ENCODE measurements at places on chromosomes 5 and 9.

GRCh38 chr9:91483835-91484234 is 60.2 kb upstream of the NFIL3 start:
- DNase-seq = no peak

DNA sequence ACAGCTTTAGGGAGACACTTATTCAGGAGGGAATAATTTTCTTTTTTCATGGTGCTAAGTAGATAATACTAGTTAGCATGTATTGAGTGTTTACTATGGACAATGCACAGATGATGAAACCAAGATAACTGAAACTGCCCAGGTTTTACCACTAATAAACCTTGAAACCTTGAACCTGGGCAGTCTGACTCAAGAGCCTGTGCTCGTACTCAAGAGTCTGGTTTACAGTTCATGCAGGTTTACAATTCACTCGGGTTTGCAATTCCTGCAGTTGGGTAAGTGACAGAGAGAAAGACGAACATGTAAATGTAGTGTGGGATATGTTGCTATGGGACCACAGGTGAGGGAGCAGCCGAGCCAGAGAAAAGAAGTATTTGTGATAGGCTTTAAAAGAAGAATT is 28.2 kb downstream of the NUP214 start:
- DNase-seq = no peak

DNA sequence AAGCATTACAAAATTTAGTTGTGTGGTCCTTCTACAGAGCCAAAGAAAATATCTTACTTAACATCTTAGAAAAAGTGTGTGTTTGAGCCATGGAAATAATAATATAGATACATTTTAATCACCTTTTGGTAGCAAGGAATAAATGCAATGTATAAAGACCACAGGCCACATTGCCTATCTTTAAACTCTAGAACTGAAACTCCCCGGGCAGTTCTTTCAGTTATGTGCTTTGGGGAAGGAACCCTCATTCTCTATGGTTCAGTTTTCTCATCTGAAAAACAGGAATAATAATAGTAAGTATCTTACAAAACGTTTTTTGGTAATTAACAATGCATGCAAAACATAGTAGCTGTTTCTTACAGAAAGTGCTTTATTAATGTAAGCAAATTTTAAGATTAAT is 67.8 kb upstream of the GABRB2 start:
- no peak for DNase-seq

- no peak for DNase-seq
These were observed 100.1 kb downstream of the FBXL7 start for GRCh38 chr5:15600035-15600434.

DNA sequence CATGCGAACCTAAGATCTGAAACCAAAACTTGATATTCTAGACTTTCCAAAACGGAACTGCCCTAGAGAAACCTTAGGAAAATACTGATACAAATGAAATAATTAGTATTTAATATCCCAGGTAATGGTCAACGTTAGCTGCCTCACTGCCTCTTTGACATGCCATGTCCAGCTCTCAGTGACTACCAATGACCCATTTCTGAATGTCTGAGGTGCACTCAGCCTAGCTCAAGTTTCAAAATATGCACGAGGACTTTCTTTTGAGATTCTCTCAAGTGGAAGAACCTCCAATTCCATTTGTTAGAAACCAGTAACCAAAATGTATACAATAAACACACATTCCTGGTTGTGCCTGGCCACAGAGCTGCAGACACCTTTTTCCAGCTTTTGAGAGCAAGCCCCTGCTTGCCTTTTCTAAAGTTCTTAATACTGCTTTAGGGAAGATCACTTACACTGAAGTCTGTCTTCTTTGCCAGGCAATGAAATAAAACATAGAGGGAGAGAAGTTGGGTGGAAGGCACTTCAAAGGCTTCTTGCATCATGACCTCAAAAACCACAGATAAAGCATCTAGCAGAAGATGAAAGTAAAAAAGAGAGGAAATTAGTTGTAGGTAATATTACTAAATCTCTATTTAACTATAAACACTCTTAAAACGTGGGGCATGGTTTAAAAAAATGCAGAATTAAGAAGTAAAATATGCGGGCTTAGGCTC is 87.9 kb downstream of the MRPS27 start:
- DNase-seq = no peak

GRCh38 chr5:108730617-108731340 is 16.9 kb upstream of the FER start:
- no peak for DNase-seq

DNA sequence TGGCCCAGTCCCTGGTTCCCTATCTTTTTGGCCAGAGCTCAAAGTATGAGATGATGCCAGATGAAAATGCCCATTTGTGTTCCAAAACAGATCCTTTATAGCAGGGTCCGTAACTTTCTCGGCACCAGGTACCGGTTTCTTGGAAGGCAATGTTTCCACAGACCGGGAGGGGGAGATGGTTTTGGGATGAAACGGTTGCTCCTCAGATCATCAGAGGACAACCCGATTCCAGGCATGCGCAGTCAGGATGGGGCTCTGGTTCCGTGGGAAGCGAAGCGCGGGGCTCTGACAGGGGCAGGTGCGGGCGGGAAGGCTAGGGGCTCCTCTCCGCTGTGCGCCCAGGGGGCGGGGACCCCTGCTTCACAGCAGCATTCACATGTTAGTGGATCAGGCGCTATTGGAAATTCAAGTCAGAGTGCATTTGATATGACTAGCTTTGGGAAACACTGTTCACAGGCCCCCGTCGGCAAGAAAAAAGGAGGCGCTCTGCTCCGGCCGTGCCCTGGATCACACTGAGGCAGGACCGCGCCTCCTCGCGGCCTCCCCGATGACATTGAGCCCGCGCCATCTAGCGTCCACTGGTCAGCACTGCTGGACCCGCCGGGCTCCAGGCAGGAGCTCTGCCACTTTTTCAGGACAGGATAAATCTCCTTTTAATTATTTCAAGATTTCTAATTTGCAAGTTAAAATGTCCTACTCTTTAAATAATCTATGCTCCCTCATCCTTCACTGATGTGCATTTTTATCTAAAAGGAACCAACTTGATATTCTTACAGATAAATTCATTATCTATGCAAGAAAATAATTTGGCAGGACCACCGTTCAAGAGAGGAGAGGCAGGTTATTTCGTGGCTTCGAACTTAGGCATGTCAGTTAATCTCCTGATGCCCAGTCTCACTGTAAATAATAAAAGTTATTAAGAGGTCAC is 190.0 kb downstream of the FANCC start:
- DNase-seq = peak; percentile 74

DNA sequence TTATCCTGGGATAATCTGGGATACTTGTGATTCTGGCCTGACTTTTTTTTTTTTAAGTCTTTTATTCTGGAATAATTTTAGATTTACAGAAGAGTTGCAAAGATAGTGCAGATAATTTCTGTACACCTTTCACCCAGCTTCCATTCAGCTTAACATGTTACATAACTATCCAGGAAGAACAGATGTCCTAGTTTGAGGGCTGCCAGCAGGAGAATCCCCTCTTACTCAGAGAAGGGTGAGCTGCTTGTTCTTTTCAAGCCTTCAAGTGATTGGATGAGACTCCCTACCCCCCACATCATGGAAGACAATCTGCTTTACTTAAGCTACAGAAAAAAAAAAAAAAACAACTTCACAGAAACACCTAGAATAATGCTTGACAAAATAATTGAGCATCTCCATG is 254.2 kb downstream of the TRIM32 start:
- no peak for DNase-seq

DNA sequence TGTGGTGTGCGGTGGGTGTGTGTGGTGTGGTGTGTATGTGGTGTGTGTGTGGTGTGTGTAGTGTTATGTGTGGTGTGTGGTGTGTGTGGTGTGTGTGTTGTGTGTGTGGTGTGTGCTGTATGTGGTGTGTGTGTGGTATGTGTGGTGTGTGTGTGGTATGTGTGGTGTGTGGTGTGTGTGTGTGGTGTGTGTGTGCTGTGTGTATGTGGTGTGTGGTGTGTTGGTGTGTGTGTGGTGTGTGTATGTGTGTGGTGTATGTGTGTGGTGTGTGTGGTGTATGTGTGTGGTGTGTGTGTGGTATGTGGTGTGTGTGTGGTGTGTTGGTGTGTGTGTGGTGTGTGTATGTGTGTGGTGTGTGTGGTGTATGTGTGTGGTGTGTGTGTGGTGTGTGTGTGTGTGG is 144.3 kb downstream of the HSD17B3 start:
- DNase-seq = no peak

GRCh38 chr9:15524845-15525455 is 14.2 kb upstream of the PSIP1 start:
- DNase-seq = no peak

DNA sequence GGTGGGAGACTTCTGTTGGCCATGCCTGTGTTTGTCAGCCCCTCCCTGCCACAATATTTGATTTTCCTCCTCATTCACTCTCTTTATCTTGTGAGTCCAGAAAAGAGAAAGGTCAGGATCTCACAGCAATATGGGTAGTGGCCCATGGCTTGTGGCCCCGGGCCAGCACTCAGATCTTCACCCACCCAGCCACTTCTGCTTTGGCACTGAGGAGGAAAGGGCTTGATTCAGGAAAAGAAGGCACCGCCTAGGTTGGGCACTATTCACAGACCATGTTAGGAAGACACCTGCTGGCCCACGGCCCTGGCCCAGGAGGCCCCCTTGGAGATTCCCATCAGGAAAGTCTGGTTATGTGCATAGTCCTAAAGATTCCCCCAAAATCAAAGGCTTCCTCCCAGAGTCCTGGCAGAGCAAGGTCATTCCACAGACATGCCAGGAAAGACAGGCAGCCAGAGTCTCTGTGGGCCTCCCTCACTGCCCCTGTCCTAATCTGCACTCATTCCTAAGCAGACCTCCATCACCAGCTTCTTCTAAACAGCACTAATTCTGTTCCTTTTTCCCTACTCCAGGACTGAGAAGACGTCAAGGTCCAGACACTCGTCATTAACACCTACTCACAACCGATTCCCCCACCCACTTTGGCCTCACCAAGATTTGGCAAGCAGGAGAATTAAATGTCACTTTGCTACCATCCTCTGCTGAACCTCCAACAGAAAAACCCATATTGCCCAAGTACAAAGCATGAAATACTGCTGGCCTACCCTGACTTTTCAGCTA is 179.3 kb downstream of the DEPDC1B start:
- DNase-seq = no peak

- no peak for DNase-seq
These were observed 54.0 kb downstream of the FOXD1 start for GRCh38 chr5:73394610-73395009.

GRCh38 chr5:67971223-67971830 is 244.2 kb upstream of the PIK3R1 start:
- DNase-seq = no peak

DNA sequence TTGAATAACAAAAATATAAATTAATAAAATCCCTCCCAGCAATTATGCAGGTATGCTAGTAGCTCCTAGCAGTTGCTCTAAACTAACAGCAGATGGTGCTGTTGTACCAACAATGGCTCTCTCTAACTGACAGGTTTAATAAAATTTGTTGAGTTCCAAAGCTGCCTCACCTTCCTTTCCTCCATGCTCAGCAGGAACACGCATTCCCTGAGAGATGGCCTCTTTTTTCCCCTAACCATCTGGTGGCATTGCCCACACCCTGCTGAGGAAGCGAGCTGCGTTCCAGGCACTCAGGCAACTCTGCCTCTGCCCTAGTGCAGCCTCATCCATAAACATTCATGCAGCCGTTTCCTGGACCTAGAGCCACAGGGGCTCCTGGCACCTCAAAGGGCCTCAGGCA is 106.2 kb downstream of the KLHL3 start:
- DNase-seq = no peak

DNA sequence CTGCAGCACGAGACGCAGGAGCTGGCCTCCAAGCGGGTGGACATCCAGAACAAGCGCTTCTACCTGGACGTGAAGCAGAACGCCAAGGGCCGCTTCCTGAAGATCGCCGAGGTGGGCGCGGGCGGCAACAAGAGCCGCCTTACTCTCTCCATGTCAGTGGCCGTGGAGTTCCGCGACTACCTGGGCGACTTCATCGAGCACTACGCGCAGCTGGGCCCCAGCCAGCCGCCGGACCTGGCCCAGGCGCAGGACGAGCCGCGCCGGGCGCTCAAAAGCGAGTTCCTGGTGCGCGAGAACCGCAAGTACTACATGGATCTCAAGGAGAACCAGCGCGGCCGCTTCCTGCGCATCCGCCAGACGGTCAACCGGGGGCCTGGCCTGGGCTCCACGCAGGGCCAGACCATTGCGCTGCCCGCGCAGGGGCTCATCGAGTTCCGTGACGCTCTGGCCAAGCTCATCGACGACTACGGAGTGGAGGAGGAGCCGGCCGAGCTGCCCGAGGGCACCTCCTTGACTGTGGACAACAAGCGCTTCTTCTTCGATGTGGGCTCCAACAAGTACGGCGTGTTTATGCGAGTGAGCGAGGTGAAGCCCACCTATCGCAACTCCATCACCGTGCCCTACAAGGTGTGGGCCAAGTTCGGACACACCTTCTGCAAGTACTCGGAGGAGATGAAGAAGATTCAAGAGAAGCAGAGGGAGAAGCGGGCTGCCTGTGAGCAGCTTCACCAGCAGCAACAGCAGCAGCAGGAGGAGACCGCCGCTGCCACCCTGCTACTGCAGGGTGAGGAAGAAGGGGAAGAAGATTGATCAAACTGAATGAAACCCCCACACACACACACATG is 654 bp downstream of the PURA start:
- peak; percentile 24 for DNase-seq

DNA sequence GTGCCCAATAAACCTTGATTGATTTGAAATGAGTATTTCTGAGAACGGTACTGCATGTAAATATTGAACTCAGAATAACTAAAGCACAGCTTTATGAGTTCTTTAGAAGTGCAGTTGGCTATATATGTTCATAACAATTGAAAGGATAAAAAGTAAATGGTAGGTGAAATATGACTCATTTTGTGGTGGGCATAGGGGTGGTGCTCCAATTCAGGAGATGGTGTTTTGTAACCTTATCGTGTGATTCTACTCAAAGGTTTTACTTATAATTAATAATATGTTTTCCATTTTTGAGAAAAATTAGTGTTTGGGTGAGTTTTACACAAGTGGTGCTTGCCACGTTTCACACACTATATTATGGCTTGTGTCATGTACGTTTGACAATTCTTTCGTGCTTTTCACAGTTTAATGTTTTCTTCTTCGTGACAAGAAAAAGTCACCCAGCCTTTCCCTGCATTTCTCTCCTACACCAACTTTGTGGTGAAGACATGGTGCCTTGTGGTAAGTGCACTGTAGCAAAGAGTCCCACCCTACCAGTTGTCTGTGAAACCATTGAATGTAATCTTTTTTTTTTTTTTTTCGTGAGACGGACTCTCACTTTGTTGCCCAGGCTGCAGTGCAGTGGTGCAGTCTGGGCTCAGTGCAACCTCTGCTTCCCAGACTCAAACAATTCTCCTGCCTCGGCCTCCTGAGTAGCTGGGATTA is 492.5 kb upstream of the SGCD start:
- DNase-seq = no peak

- DNase-seq = no peak
These were observed 8.6 kb downstream of the HAVCR2 start for GRCh38 chr5:157100140-157100679.

DNA sequence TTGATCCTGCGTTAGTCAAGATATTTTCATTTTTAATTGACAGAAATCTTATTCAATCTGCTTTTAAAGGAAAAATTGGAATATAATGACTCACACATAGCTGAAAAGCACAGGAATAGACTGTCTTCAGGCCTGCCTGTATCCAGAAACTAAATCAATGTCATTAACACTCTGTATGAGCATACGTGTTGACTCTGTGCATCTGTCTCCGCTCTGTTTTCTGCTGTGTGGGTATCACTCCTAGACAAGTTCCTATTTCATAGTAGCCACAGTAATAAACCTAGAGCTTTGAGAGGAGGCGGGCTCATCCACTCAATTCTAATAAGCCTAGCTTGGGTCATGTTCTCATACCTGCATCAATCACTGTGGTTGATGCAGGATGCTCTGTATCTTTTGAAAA is 267.6 kb downstream of the KCTD16 start:
- DNase-seq = no peak

- DNase-seq = no peak
These were observed 384 bp upstream of the MRPS2 start for GRCh38 chr9:135500071-135500524.
